ENCODE measurements at places on chromosomes 7 and 10.

- peak; percentile 34 for DNase-seq
Observed at GRCh38 chr7:147547252-147547897, 1043.2 kb upstream of the C7orf33 start.

DNA sequence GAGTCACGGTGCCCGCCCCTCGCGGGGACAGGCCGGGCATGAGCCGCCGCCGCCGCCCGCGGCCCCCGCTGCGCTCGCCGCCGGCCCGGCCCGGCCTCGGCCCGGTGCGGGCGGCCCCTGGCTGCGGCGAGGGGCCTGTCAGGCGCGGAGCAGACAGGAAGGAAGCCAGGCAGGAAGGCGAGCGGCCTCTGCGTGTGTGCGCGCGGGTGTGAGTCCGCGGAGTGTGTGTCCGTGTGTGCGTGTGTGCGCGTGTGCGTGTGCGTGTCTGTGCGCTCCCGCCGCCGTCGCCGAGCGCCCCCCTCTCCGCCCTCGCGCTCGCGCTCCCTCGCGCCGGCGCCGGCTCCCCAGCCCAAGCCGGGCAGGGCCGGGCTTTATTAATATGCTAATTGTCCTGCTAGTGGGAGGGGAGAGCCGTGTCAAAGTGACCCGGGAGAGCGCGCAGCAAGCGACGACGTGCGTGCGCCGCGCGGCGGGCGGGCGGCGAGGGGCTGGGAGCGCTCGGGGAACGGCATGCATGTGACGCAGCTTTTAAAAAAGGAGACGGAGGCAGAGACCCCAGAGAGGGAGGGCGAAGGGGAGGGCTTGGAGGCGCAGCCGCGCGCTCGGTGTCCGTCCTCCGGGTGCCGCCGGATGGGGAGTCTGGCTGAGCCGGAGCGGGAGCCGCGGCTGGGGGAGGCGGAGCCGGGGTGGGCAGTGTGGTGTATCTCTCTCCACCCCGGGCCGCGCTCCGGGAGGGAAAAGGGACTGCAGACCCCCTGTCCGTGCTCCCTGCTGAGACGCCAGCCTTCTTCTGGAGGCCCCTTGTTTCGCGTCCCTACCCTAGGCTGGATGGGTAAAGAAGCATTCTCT, at the start of gene LDB1:
Gene LDB1 (minus strand): TSS at position 227 of the 849 bp plus-strand sequence. CDS start 258 bp downstream, outside the sequence.
- DNase-seq: peak; percentile 78

- no peak for DNase-seq
Observed at GRCh38 chr7:100093925-100094486, 5.2 kb downstream of the COPS6 start.

DNA sequence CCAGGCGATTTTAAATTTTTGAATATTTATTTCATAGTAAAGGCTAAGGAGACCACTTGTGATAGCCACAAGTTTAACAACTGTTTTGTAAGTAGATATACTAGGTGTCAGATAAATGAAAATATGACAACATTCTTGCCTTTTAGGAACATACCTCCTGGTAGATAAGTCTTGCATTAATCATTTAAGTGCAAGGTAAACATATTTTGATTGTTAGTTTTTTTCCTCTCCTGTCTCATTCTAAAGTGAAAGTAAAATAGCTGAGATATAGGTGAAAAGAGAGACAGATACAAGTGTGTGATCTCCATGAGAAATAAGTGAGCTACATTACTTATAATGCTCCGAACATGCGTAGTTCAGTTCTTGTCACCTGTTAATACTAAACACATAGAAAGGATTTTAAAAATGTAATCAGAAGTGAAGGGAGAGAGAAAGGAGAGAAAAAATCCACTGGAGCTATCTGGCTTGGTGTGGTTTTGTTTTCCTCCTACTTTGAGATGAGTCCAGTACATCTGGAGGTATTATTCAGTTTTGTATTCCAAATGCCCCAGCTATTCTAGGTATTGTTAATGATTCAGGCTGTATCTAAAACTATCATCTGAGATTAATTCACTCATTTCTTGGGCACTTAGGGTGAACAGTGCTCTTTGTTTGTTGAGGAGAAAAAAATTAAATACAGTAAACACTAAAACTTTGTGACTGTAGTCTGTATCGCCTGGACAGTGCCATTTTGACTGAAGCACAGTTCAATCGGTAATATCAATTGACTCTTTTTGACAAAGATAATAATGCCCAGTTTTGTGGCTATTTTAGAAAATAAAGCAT, 21.2 kb downstream of the GLCCI1 start:
- no peak for DNase-seq

- no peak for DNase-seq
Observed at GRCh38 chr7:41189866-41190265, 513.0 kb downstream of the INHBA start.

DNA sequence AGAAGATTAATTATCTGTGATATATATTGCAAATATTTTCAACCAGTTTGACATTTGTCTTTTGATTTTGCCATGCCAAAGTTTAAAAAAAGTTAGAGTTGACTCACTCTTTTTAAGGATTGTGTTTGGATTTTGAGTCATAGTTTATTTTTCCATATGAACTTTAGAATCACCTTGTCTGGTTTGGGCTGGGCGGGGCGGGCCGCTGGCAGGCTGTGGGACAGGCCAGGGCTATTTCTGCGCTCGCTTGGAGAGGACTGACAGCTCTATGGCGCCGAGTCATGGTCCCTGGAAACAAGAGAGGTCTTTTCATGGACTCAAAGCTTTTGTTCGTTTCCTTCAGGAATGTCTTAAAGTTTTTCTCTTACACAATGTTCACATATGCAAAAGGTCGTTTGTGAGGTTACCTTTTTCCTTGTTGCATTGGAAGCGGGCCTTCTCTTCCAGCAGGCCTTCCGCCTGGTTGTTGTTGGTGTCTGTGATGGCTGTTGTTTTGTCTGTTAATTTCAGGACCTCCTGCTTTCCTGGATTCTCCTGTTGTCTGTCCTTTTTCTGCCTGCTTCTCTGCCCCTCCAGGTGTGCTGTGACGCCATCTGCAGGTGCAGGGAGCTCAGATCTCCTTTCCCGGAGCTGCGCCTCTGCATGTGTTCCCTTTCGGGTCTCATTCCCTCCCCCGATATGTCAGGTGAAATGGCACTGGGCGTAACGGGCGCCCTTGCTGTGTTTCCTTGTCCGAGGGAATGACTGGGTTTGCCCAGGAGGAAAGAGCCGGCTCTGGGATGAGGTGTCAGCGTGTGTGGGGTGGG, 53.8 kb downstream of the INPP5A start:
- DNase-seq: no peak

- no peak for DNase-seq
Observed at GRCh38 chr7:76233538-76234281, 32.0 kb downstream of the SRRM3 start.

DNA sequence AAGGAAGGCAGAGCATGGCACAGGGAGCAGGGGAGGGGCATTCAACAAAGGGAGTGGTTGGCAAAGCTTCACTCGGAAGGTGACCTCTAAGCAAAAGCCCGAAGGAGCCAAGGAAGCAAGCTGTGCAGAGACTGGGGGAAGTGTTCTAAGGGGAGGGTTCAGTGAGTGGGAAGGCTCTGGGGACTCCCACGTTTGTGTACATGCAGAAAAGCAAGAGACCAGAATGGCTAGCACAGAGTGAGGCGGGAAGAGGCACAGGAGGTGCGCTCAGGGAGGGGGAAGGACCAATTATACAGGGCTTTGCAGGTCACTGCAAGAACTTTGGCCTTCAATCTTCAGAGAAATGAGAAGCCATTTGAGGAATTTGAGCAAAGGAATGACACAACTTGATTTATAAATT, 7.4 kb downstream of the ARHGAP21 start:
- DNase-seq: no peak

DNA sequence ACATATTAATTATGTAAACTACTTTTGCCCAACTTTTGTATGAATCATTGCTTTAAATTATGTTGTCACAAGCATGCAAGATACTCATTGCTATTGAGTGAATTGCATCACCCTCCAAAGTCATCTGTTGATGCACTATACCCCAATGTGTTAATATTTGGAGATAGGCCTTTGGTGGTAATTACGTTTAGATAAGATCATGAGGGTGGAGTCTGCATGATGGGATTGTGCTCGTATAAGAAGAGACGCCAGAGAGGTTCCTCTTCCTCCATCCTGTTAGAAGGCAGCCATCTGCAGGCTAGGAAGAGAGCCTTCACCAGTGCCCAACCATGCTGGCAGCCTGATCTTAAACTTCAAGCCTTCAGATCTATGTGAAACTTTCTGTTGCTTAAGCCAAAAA, 95.3 kb upstream of the MAGI2 start:
- no peak for DNase-seq

- DNase-seq: peak; percentile 45
Observed at GRCh38 chr7:106793015-106793975, 71.8 kb upstream of the PIK3CG start.

GRCh38 chr10:16049050-16049449, 188.7 kb upstream of the MINDY3 start:
- DNase-seq: no peak

DNA sequence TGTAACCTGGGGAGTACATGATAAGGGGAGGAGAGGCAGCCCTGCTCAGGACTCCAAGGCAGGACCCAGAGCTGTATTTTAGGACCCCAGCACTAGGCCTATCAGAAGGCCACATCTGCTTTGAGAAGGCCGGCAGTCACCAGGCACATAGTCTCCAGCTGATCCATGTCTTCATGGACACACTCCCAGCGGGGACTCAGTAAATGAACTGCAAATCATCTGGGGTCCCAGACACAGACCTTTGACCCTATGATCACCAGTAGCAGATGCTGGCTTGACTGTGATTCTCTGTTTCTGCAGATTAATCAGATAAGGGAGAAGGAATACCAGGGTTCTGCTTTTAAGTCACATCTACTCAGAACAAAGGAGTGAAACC, 341.4 kb upstream of the PODXL start:
- DNase-seq: no peak

DNA sequence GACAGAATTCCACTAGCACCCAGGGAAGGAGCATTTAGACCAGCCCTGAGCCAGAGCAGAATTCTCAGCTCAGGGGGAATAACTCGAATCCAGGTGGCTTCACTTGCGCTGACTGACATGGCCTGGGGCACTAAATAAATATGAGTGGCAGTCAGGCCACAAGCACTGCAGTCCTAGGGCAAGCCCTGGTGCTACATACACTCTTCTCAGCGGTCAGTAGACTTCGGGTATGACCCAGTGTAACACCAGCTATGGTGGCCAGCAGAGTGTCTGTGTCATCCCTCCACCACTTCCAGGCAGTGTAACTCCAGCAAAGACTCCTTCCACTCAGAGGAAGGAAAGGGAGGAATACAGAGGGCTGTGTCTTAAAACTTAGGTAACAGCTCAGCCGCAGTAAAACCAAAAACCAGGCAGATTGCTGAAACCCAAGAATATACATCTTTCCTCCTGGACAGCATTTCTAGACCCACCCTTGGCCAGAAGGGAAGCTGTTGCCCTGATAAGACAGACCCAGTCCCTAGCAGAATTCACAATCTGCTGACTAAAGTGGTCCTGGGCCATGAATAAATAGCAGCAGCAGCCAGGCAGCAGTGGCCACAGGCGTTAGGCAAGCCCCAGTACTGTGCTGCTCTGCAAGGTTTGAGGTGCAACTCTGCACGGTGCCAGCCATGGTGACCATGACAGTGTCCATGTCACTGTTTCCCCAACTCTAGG, 77.0 kb downstream of the SNX13 start:
- DNase-seq: no peak

- DNase-seq: no peak
Observed at GRCh38 chr10:65496541-65496940, 1429.3 kb upstream of the LRRTM3 start.

- no peak for DNase-seq
Observed at GRCh38 chr7:41641011-41641664, 61.8 kb downstream of the INHBA start.

DNA sequence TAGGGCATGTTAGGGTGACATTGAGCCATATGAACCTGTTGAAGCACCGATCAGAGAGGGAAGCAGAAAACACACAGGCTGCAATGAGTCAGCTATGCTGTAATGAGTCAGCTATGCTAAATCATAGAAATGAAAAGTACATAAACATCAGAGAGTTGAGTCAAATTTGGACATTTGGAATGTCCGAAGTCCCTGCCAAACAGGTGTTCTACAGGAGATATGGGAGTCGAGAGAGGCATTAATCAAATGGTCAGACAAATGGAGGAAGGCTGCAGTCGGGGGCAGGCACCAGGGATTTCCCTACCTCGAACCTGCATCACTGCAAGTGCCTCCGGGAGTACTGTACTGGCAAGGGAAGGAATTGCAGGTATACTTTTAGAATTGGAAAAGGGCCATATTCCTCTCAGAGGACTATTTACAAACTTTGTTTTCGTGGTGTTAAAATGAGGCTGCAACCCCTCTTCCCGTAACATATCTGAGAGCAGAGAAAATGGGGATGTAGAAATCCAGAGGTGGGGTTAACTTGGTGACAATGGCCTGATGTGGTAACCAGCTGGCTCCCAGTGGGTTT, 8.8 kb upstream of the ZC3HAV1 start:
- DNase-seq: no peak

GRCh38 chr7:158581440-158582088, 6.1 kb downstream of the PTPRN2 start:
- peak; percentile 64 for DNase-seq

DNA sequence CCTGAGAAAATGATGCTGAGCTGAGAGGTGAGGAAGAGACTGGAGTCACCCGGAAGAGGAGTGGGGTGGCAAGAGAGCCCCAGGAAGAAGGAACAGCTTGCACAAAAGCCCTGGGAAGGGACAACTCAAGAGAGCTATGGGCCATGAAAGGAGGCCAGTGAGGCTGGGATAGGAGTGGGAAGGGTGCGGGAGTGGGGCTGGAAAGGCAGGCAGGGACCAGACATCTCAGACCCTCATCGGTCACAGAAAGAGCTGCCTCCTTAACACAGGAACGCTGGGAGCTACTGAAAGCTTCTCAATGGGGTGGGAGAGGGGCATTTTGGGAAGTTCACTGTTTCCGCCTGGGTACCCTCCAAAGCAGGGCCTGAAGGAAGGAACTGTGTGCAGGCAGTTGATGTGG, 122.0 kb upstream of the UNC5B start:
- DNase-seq: no peak

GRCh38 chr7:75924256-75924655, 9.3 kb downstream of the POR start:
- no peak for DNase-seq

DNA sequence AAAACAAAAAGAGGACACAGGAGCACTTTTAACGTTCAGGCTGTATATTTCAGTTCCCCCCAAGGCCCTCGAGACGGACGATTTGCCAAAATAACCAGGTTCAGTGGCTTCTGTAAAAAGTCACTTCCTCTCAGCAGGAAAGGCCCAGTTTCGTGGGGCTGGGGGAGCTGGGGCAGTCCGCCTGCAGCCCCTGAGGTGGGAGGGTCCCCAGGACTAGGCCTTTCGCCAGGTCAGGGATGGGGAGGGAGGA, 28.8 kb downstream of the WDR86 start:
- no peak for DNase-seq
